ENCODE measurements at places on chromosomes 4 and X.

- no peak for DNase-seq
These were observed 342.8 kb downstream of the PPARGC1A start for GRCh38 chr4:23547096-23547495.

GRCh38 chr4:176971576-176972115 lies 178.9 kb upstream of the VEGFC start:
- DNase-seq: no peak

GRCh38 chr4:55398461-55398860 lies 2.7 kb downstream of the TMEM165 start:
- no peak for DNase-seq

- DNase-seq: no peak
These were observed 284.3 kb downstream of the SLC7A11 start for GRCh38 chr4:137957806-137958205.

- no peak for DNase-seq
These were observed 29.9 kb downstream of the UPRT start for GRCh38 chrX:75303795-75304194.

DNA sequence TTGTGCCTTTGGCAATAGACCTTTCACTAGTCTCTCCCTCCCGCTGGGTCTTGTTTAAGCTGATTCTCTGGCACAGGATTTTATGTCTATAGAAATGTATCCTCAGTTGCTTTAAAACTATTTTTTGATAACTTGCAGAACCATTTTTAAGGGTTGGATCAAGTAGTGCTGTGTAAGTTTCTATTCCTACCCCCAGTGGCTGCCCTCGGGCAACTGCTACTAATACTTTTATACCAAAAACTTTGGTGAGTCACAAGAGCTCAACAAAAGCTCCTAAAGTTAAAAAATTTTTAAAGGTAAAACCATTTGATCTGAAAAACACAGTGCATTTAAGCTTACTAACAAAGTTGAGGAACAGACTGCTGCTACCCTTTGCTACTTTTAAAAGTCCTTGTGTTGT lies 1460.6 kb upstream of the PCDH7 start:
- no peak for DNase-seq

GRCh38 chr4:113383111-113383785 lies 333.8 kb downstream of the ANK2 start:
- DNase-seq: no peak

DNA sequence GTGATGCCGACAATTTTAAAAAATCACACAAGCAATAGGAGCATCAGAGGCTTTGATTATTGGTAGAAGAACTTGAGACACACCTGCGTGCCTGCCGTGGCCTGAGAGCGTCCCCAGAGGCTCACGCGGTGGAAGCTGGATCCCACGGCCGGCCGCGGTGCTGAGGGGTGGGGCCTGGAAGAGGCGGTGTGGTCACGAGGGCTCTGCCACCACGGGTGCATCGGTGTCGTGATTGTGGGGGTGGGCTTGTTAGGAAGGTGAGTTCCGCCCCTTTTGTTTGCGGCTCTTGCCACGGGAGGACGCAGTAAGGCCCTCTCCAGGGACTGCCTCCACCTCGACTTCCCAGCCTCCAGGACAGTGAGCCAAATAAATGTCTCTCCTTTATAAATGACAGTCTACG lies 77.2 kb upstream of the ADRA2C start:
- no peak for DNase-seq

DNA sequence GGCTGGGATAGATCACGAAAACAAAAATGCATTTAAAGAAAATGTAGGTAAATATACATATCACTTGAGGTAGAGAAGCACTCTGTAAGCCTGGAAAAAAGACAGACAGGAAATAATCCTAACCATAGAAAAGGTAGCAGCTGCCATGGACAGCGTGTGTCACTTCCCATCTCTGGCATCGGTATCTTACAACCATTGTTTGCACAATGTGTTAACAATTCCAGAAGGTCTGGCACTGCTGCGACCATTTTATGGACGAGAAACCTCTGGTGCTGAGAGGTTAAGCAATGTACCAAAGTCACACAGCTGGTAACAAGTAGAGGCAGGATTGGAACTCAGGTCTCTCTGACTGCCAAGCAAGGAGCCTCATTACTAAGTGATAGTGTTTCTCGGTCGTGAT lies 1.7 kb upstream of the MTNR1A start:
- no peak for DNase-seq

DNA sequence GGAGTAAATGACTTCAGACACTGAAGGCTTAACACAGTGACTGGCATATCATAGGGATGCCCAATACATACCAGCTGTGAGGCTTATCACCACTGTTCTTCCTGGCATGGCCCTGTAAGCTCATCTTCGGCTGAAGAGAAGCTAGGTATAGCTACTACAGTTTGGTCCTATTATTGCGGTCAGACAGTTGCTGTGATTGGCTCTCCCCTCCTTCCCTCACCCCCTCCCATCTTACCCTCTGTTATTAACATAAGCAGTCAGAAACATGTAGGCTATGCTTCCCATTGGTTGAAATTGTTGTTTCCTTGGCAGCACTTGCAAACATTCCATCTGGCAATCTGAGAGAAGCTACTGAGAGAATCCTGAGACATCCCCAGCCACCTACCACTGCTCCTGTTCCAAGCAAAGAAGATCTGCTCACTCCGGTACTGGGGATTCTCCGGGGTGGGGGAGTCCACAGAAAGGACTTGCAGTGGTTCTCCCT lies at the start of gene AKAP14:
Gene AKAP14, plus strand, starts transcription at position 51 of the 484 bp plus-strand sequence. CDS start 7,331 bp downstream, outside the sequence.
- no peak for DNase-seq

All from T-helper 1 cell (primary cell).